ENCODE measurements at places on chromosomes 5 and 9.

DNA sequence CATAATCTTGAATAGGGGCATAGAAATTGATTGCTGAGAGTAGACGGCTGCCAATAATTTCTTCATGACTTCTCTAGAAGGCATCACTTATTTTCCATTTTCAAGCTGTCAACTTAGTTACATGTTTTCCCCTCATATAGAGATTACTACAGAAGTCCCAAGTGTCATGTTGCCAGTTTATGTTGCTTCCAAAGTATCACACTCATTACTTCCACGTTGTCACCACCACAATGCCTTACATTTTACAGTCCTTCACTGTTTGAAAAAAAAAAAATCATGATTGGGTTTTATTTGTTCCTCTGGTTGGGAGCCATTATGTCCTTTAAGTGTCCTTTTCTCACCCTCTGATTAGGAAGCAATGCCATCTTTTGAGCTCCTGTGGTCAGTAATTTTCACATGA is 2144.6 kb upstream of the ACO1 start:
- DNase-seq: no peak

- DNase-seq: no peak
Measured at GRCh38 chr5:141976176-141976575, 7.3 kb downstream of the RNF14 start.

DNA sequence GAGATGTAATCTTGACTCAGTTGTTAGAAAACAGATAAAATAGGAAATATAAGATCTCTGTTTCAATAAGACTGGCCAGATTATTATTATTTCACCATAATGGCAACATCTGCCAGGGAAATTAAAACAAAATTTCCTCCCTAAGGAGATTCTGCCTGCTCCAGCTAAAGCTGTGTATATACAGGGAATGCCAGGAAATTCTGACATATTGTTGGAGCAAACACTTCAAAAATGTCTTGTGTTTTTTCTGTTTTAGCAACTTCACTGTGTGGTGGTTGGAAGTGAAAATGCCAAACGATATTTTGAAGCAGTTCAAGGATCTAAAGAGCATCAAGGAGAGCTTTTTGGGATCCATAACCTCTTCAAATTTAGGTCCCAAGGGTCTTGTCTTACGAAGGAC is 90.8 kb downstream of the ERCC6L2 start:
- no peak for DNase-seq

DNA sequence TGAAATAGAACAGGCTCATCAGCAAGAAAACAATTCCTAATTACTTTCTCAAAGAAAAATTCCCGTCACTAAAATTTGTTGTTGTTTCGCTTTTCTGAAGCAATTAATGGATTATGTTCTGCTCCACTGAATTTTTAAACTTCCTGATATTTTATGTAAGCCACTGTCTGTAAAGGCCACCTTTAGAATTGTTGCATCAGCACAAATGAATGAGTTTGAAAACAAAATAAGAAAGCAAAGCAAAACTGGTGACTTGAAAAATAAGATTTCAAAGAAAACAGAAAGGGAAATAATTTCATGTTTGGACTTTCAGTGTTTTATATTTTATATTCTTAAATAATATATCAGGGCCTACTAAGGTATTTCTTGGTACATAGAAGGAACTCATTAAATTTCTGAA is 636.3 kb upstream of the TYRP1 start:
- DNase-seq: no peak

GRCh38 chr5:106121972-106122605 is 1548.6 kb downstream of the EFNA5 start:
- DNase-seq: no peak

GRCh38 chr9:37405350-37405749 is 17.1 kb upstream of the GRHPR start:
- DNase-seq: no peak

Measured in HS-5 (cell line).